ENCODE measurements at places on chromosomes 13 and 19. TPM values are rescaled to one million over a fixed set of nuclear protein-coding genes. Genes with fewer than 3 reads are reported as not detected.

Gene FAM124A
- total RNA-seq, result not detected

Gene RASGRP4
- not detected for total RNA-seq

Gene ZNF730
- total RNA-seq, result not detected

Gene SIGLEC5
- not detected for total RNA-seq

Gene PAK4
- total RNA-seq, result 13.1 TPM

Gene SYNE4
- total RNA-seq, result 5.0 TPM

Gene ADAMTS10
- 66.0 TPM for total RNA-seq

Gene ZNF791
- total RNA-seq, result 46.0 TPM

Gene SBNO2
- total RNA-seq, result 98.6 TPM

Gene ZNF578
- total RNA-seq, result 4.9 TPM

Gene ZNF773
- 28.7 TPM for total RNA-seq

Gene ANGPTL4
- not detected for total RNA-seq

Gene FUT6
- not detected for total RNA-seq

Gene DIRAS1
- total RNA-seq, result not detected

Gene ATP7B
- total RNA-seq, result 1.4 TPM
